ENCODE measurements at places on chromosomes 4 and X.

GRCh38 chrX:20663336-20663735, 396.6 kb upstream of the RPS6KA3 start:
- no peak for DNase-seq

GRCh38 chrX:11111947-11112346, 815 bp downstream of the HCCS start:
- DNase-seq, result no peak

GRCh38 chrX:16320765-16321355, 153.6 kb downstream of the MAGEB17 start:
- no peak for DNase-seq

DNA sequence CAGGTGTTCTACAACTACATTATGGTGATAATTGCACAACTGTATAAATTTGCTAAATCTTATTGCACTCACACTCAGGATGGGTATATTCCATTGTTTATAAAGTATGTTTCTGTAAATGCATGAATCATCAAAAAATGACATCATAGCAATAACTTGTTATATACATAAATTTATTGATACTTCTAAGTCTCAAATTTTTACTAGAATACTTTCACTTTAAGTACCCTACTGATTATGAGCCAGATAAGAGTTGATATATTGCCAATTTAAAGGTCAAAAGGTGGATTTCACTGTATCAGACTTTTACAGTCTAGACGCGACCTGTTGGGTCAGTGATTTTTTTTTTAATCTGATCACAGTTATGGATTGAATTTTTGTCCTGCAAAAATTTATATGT, 37.4 kb upstream of the MTMR1 start:
- no peak for DNase-seq

DNA sequence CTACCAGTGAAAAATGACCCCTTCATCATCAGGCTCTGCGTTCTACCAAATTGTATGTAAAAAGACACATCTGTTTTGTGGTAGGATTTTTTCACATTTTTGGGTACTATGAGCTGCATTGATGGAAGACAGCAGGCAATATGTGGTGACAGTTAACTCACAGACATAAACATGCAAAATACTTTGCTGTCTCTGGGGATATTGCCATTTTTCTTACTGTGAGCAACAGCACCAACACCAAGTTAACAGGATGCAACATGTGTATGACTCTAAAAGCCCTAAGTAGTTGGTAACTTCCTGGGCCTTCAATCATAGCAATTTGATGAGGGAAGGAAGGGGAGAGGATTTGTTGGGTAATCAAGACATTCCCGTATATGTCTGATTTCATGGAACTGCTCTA, 56.4 kb upstream of the DRP2 start:
- DNase-seq, result no peak

- no peak for DNase-seq
Observed at GRCh38 chr4:36230534-36230933, 13.8 kb downstream of the ARAP2 start.

GRCh38 chr4:18021720-18022571, at the start of gene LCORL:
LCORL (minus strand) TSS chr4:18021755; CDS start chr4:18021751, 4 bp downstream.
- DNase-seq, result peak; percentile 98

DNA sequence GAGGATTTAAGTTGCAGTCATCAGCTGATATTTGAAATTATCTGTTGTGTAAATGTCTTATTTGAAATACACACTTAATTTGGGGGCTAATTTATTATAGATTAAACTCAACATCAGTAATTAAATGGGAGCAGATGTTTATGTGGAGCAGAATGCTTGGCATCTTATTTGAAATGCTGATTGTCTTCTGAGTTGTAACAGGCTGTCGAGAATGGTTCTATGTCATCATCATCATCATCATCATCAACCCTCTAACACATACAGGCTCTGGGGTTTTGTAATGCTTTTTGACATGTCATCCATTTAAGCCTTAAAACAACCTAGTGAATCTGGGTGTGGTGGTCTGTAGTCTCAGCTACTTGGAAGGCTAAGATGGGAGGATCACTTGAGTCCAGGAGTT, 8.2 kb downstream of the MTMR1 start:
- no peak for DNase-seq

DNA sequence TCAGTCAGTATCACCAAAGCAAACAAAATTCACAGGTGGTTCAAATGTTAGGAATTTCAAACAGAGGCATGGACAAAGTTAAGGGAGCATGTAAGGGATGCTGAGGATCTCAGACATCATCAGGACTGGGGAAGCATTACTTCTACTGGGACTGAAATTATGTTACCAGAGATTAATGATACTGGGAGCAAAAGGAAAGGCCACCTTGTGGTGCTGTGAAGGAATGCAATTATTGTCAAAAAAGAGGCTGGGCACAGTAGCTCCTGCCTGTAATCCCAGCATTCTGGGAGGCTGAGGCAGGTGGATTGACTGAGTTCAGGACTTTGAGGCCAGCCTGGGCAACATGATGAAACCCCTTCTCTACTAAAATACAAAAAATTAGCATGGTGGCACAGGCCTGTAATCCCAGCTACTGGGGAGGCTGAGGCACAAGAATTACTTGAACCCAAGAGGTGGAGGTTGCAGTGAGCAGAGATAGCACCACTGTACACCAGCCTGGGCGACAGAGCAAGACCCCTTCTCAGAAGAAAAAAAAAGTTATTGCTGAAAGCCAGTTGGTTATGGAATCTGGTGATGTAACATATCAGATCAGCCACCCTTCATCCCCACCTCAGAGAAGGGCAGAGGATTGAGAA, 954.3 kb downstream of the PCDH7 start:
- DNase-seq, result no peak

GRCh38 chr4:67343199-67343598, 202.1 kb downstream of the CENPC start:
- no peak for DNase-seq

DNA sequence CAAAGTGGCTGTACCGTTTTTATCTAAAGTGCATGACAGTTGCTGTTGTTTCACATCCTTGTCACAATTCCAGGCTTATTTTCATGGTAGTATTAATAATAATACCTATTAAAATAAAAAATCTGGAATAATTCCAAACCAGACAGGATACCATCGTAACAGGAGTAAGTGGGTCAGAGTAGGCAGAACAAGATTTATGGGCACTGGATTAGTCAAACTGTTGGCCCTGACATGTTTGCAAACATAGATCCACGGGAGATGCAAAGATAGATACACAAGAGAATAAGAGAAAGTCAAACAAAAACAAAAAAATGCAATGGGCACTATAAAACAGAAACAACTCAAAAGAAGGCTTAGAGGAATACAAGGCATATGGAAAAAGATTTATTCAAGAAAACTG, 449.5 kb upstream of the HS3ST1 start:
- no peak for DNase-seq

DNA sequence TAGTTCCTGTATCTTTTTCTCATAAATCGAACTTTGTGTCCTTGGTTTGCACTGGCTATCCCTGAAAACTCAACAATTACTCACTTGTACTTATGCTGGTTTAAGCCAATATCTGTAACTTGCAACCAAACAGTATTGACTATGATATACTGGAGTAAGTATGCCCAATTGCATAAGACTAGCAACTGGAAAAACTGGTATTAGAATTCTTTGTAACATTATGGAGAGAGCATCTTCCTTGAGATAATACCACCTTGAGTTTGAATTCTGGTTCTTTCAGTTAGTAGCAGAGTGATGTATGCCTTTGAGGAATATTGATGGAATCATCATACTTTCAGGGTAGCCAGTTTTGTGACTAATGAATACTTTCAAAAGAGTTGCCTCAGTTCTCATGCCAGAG, 28.1 kb downstream of the BMP3 start:
- DNase-seq, result no peak

DNA sequence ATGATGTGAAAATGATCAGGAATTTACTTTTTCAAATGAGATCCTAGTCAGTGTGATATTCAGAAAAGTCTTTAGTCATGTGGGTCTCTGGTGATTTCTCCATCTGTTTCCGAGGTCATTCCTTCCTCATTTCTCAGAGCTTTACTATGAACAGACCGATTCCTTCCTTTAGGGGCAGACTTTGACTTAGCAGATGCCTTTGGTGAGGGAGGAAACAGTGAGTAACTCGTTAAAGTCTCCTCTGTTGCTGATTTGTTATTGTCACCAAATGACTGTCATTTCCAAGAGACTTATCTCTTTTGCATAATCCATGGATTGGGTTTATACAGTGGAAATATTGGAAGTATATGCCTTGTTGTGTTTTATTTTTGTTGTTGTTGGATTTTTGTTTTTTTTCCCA, 76.2 kb upstream of the CD99 start:
- no peak for DNase-seq

DNA sequence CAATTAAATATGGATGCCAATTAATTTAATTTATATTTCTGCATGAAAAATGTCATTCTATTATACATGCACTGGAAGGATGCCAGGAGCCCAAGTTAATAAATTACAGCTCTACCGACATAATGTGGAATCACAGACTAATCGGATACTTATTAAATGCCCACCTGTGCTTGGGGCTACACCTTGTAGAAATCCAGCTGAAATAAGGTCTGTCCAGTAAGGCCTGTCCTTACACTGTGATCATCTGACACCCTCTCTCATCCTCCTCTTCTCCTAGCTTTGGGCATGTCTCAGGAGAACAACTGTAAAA, 6.0 kb upstream of the SHISA3 start:
- DNase-seq, result no peak

- DNase-seq, result no peak
Observed at GRCh38 chrX:5054852-5055251, 1173.8 kb downstream of the NLGN4X start.

DNA sequence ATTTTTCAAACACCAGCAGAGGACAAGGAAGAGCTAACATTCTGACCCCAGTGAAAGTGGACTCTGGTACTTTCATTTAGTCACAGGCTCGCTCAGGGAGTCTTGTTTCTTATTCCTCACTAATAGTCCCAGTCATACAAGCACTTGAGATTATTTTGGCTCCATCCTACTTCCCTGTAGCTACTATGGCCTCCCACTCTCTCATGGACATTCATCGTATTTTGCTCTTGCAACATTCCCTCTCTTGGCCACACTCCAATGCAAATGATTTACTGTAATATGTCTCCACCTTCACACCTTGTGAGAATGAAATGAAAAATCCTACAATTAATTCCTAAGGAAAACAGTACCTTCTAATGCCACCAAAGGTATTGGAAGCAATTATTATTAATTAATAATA, 21.3 kb downstream of the PLRG1 start:
- DNase-seq, result no peak

DNA sequence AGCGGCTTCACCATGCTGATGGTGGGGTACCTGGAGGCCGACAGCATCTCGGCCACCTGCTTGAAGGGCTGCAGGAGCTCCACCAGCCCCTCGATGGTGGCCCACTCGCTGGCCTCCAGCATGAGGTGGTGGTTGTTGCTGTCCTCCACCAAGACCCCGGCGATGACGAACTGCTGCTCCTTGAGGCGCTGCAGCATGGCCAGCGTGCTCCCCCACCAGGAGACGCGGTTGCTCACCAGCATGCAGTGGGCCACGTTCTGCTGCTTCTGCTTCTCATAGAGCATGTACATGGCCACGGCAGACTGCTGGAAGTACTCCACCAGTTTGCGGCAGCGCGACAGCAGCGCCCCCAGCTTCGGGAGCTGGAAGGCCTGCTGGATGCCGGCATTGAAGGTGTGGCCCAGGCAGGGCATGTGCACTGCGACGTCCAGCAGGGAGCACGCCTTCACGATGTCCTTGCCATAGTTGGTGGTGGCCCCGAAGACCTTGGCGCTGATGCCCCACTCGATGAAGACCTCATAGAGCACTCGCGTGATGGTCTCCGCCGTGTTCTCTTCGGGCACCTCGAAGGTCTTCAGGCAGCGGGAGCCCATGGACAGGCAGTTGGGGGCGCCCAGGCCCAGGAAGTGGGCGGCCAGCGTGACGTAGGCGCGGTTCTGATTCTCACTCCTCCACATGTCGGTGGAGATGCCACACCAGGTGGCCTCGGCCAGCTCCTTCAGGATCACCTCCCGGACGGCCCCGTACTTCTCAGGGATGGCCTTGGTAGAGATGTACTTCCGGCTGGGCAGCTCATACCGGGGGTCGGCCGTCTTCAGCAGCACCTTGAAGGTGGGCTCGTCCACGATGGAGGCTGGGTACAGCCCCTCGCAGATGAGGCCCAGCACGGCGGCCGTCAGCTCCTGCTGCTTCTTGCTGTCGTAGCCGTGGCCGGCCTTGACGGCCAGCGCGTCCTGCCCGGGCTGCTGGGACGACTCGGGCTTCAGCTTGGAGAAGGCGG, 11.0 kb downstream of the DHRSX start:
- no peak for DNase-seq

GRCh38 chr4:172648471-172648870, 520.1 kb upstream of the GALNT7 start:
- no peak for DNase-seq

- DNase-seq, result no peak
Observed at GRCh38 chrX:123169247-123169901, 14.7 kb upstream of the GRIA3 start.

DNA sequence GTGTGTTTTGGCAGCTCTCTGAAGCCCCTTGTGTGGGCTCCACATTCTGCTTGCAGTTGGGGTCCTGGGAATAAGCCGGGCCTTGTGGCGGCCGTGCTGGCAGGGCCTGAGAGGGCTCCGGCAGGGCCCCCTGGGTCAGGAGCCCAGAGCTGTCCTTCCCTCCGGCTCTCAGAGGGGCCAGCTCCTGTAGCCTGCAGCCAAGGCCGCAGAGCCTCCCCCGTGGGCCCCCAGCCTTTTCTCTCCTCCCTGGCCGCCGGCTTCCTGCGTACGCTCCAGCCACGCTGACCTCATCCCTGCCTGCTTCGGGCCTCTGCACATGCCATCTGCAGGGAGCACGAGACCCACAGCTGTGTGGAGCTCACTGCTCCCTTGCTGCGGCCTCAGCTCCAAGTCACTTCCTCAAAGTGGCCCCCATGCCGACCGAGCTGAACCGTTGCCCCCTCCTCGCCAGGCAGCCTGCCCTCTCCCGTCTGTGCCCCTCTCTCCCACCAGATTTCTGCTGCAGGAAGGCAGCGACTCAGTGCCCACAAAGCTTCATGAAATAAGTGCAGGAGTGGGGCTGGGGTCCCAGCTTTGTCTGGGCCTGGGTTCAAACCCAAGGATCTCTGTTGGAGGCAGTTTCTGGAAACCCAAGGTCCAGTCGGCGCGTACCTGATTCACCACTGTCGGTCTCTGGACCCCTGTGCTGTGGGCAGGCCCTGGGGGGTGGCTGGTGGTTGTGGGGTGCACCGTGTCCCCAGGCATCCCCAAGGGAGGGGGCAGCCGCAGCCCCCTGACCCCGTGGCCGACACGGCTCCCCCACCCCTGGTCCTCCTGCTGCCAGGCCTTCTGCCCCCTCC, 57.1 kb upstream of the NKX1-1 start:
- DNase-seq, result no peak

DNA sequence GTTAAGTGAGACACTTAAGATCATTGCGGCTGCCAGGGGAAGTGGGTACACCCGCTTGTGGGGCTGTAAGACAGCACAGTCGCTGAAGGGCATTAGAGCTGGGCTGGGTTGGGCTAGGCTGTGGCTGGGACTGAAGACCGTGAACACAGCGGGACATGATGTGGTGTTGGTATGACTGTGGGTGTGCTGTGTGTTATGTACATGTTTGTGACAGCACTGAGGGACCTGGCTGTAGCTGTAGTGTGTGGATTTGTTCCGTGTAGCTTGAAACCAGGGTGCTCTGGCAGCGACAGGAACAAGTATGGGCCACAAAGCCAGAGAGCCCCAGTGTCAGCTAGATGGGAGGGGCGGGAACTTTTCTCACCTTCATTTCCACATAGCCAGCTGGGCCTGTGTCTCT, 82.1 kb downstream of the NHSL2 start:
- DNase-seq, result peak; percentile 39

Measured in NK-92 treated with Interleukin-12 subunit alpha and Interleukin-12 subunit beta, amount 100 ng/mL, for 24 hours (cell line).